Suppressor macrophage treated with lipopolysaccharide for 4 hours (primary cell): ENCODE measurements at places on chromosomes 2 and 18.

DNA sequence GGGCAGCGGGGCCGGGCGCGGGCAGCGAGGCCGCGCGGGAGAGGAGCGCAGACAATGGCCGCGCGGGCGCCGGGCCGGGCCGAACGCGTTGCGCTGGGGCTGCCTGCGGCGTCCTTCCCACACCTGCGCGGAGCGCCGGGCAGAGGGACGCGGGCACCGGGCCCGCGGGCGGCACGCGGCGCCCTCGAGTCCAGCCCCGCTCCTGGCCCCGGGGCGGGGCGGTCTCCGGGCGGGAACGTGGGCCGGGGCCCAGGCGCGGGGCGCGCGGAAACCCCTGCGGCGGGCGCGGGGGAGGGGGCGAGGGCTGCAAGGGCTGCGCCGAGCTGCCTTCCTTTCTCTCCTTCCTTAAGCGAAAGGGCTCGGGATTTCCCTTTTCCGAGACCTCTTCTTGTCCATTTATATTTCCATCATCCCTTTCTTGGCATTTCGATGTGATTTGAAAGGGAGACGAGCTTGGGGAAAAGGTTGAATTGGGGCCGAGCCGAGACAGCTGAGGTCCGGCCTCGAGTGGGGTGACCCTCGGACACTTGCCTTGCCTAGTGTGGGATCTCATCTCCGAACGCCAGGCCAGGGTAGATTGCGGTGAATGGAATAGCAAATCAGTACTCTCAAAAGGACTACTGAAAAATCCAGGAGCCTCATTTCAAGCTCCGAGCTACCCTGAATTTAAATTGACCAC is 676 bp downstream of the KLHL23 start:
- peak; percentile 3 for DNase-seq

DNA sequence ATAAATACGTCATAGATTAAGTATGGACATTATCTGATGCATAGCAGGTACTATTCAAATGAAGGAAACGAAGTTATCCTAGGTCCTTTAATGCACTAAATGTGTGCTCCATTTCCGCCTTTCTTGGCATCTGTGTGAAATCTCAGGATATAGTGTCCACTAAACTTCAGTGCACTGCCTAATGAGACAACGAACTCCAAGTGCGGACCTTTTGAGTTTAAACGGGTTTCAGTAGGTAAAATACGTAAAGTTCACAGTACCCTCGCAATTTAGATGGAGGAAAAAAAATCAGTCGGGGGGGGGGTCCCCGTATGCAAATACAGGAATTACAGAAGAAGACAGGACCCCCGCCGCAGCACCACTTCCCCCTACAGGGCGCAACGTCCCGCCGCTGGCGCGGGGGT is 729 bp upstream of the REL start:
- no peak for DNase-seq

GRCh38 chr2:60998628-60999545 is 18.6 kb upstream of the PEX13 start:
- peak; percentile 74 for DNase-seq

DNA sequence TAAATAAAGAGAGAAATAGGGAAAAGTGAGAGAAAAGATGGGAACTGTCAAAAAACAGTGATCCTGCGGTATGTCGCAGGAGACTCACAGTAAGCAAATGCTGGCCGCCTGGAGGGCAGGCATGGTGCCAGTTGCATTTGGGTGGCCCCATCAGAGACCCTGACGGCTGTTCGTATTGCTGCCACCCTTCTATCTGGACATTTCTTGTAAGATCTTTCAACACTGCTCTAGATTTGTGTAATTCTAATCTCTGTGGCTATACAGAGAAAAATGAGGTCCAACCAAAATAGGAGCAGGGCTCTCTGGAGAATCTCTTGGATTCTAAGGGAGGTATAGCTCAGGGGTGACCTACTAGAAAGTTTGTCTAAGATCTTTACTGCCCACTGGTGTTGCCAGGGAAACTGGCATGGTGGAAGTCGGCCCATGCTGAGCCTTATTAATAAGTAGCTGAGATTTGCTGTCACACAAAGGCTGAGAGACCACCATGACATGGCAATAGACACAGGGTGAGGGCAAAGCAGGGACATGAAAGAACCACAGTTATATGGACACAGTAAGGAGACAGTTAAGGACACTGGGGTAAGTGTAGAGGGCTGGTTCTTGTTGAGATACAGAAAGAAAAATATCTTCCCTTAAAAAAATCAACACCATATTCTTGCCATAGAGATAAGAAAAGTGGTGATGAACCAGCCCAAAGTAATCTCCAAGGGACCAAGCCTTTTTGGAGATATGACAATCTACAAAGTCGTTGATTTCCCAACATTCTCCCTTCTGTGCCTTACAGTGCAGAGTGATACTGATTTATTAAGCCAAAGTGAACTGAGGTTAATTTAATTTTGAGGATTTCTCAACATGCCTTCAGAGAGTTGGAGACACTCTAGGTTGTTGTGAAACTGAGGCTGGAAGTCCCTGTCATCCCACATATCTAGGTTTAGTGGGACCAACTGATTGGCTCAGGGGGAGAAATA is 26.4 kb upstream of the FZD7 start:
- no peak for DNase-seq

- no peak for DNase-seq
Observed at GRCh38 chr2:6523476-6523875, 342.2 kb downstream of the CMPK2 start.

- DNase-seq, result no peak
Observed at GRCh38 chr2:159808032-159808425, 10.0 kb upstream of the CD302 start.

DNA sequence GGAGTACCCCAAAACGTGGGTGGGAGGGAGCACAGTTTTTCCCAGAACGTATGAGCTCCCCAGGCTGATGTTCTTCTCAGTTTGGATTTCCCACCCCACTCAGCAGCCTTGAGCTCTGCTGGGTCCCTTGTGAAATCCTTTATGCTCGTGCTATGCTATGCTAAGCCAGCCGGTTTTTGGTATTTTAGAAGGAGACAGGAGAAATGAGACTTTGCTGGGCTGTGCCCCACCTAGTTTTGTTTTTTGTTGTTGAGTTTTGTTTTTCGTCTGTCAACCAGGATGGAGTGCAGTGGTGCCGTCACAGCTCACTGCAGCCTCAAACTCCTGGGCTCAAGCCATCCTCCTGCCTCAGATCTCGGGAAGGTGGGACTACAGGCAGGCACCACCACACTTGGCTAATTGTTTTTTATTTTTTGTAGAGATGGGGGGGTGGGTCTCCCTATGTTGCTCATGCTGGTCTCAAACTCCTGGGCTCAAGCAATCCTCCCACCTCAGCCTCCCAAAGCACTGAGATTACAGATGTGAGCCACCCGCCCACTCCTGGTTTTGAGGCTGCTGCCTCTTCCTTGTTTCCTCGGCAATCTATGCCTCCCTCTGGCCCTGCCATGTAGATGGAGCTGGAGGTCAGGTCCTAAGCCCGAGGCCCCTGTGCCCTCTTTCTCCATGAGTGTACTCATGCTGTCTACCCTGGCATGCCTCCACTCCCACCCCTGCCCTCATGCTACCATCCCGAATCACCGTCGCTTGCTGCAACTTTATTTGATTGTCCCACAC is 17.5 kb upstream of the MGAT4A start:
- no peak for DNase-seq

DNA sequence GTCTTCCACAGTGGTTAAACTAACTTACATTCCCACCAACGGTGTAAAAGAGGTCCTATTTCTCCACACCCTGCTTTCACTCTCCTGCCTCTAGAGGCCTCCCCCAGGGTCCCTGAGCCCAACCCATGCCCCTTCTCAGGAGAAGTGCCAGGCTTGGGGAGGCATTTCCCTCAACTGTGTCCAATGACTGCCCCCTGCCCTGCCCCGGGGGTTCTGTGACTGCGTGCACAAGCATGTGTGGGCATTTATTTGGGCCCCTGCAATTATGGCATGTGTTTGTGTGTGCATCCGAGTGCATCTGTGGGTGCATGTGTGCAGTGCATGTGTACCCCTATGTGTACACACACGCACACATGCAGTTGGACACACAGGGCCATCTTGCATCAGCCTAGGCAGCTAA is 57.3 kb downstream of the INHBB start:
- DNase-seq, result no peak

DNA sequence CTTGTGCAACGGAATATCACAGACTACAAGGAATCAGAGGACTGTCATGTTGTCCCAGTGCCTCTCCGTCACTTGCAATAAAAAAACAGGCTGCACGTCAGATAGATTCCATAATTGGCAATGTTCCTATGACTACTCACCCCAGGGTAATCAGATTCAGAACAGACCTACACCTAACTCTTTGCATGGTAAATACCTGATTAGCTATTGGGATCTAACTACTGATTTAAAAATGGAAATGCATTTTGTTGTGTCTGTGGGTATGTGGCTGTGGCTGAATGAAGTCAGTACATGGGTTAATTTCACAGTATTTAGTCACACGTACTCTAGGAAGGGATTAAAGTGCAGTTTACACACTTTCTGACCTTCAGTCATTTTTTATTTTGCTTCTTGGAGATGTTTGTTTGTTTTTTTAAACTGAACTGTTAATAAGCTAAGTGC is 91.7 kb downstream of the SCN3A start:
- no peak for DNase-seq

DNA sequence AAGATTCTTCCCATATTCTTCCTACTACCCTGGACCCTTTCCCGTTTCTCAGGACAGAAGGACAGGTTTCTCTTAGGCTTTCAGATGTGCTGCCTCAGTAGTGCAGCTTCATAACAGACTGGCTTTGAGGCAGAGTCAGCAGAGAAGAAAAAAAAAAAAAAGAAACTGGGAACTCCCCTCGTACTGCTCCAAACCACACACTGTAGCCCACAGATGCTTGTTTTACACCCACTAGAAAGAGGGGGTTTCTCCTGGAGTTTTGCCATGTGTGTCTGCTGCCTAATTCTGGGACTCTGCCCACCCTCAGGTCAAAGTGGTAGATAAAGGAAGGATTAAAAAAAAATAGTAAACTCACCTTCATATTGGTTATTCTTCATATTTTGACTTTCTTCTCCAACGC is 95.9 kb downstream of the NCOA1 start:
- no peak for DNase-seq

DNA sequence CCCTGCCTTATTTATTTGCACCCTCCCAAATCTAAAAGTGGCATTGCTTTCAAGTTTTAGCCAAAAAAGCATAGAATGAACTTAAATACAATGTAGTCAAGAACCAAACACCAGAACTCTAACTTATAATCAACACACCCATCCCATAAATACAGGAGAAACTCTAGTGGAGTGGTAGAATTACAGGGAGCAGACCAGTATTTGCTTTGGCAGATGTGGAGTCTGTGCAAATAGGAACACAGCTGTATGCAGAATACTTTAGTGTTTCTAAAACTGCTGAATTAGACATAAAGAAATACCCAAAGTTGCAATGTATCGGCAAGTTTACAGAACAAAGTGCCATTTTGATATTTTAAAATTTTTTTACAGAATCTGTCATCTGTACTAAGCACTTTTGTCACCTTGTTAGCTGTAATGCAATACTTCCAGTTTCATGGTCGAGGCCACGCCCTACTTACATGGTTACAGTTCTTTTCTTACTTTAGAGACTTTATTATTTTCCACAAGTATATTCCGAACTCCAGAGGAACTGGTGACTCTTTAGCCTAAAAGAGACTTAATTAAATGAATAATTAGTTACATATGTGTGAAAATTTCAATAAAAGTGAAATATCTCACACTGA is 23.7 kb upstream of the COL5A2 start:
- no peak for DNase-seq

DNA sequence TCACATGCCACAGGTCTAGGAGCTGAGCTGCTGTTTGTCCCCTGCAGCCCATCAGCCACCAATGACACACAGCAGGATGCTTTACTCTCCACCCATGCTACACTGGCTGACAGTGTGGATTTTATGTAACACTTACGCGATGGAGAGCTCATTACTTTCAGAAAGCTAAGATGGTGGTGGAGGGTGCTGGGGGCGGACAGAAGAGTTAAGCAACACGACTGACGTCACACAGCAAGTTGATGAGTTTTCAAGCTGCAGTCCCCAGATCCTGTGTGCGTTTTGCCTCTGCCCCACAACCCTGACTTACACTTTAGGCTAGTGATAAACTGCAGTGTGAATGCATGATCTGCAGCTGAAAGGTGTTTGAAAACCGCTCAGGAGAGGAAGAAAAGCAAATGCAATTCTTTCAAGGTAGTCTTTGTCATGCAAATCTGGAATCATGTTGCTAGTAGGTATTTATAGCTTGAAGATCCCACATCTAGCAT is 42.4 kb downstream of the MRPS5 start:
- peak; percentile 6 for DNase-seq

- DNase-seq, result no peak
Observed at GRCh38 chr2:36988008-36988407, 21.7 kb upstream of the STRN start.

DNA sequence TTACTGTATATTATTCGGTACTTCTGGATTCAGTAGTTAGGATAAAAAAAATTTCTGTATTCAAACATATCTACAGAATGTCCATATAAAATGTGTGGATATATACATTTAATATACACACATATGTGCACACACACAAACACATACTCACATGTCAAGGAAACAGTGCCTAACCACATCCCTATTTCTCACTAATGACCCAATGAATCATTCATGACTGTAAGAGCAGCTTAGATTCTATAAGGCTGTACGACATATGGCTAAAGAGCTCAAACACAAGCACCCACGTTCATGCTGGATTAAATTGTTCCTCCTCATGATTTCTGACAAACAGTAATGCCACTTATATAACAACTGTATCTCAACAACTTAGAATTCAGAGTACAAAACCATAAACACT is 457.3 kb downstream of the ADCYAP1 start:
- DNase-seq, result no peak

DNA sequence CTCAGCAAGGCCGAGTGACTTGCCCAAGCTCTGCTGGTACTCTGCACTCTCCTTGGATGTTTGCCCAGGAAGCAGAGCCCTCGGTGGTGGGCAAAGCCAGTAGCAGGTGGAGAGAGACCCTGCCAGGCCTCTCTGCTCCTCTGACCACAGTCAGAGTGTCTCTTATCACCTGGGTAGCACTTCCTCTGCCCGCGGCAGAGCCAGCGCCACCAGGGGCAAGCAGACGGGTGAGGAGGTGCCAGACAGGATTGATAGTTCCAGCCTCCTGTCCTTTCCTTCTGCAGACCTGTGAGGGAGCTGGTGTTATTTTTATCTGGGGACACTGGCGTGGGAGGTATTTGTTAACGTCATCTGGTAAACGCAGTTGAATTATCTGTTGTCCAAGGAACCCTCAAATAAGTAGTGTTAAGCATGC is 152.9 kb downstream of the SMAD7 start:
- no peak for DNase-seq

DNA sequence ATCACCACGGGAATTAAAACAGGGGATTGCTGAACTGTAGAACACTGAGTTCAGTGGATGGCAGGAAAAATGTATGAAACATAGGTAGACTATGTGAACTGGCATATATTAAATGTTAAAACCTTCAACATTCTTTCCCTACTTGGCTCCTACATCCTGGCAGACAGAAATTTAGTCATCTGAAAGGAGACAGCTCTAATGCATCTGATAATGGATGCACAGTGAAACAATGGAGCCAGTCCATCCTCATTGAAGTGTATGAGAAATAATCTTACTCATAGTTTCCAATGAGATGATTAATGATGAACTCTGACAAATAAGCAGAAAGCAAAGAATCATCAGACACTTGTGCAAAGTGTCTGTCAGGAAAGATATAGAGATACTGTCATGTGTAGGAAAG is 1629.7 kb upstream of the TMEFF2 start:
- no peak for DNase-seq
